NCI-H1694 treated with DMSO at 0.1 percent for 48 hours (cell line): ENCODE measurements at places on chromosomes 13 and 19.

GRCh38 chr19:39212375-39212742 is 8.3 kb upstream of the SYCN start:
- DNase-seq, result peak; percentile 3

DNA sequence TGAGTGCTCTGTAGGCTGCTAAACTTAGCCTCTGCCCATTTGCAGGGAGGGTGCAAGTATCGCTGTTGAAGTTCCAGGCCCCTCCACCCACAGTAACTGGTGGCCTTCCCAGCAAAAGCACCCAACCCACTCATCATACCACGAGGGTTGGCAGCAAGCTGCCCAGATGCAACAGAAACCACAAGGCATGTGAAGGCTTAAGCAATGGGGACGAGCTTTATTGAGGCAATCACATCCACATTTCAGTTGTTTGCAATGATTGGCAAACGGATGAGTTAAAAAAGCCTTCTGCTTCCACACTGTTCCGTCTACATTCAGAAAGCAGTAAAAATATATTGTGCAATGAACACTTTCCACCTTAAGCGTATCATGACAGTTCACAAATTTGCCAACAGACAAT is 10.3 kb downstream of the GJB6 start:
- no peak for DNase-seq

- no peak for DNase-seq
Measured at GRCh38 chr19:47776568-47776967, 1.9 kb upstream of the SELENOW start.

- DNase-seq, result no peak
Measured at GRCh38 chr13:95656386-95657015, 12.0 kb upstream of the DZIP1 start.

DNA sequence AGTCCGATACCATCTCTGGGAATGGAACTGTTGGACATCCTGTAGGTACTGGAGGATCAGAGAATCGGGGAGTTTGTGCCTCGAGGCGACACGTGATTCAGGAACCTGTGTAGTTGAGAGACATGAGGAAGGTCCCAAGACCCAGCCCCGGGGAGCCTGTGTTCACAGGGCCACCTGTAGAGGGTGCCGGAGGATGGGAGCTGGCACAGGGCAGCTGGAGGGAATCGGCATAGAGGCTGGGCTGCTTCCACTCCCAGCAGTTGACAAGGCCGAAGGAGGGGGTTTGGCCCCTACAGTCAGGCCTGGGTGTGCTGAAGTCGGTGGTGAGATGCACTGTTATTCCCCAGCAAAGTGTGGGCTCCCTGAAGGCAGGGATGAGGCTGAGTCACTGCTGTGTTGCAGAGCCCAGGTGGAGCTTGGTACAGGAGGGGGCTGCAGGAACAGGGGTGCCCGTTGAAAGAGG is 2.5 kb upstream of the ISYNA1 start:
- DNase-seq, result peak; percentile 12

GRCh38 chr19:30229525-30230174 is 142.5 kb upstream of the ZNF536 start:
- DNase-seq, result no peak

DNA sequence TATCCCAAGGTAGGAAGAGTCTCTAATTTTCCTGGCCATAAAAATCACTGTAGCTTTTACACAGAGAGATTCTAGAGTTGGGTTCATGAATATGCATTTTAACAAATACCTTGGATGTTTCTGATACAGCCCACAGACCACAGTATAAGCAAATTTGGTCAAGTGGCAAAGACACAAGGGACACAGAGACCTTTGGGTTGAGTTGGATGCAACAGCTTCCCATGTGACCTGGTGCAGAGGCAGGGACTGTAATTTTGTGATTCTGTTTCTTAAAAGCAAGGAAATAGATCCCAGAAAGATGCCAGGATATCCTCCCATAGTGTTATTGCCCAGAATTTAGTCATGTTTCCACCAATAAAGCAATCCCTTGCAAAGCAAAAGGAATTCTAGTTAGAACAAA is 27.0 kb downstream of the FPR3 start:
- no peak for DNase-seq

- no peak for DNase-seq
Measured at GRCh38 chr13:37488726-37489125, 109.8 kb downstream of the POSTN start.

GRCh38 chr13:95434111-95434510 is 118.4 kb upstream of the CLDN10 start:
- no peak for DNase-seq

DNA sequence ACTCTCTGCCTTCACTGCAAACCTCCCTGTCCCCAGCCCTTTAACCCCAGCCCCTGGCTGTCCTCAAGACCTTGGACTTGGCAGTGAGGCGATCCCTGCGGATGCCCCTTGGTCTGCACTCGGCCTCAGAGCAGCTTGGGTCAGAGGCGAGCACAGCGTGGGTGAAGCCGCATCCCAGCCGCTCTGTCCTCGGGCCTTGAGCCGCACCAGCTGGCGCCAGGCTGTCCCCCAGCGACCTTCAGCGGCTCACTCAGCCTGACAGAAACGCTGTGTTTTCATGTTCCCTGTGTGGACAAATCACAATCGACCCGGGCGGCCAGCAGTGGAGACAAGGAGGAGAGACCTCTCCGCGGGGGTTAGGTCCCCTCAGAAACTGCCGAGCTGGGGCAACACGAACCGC is 52.0 kb downstream of the GNG7 start:
- no peak for DNase-seq

DNA sequence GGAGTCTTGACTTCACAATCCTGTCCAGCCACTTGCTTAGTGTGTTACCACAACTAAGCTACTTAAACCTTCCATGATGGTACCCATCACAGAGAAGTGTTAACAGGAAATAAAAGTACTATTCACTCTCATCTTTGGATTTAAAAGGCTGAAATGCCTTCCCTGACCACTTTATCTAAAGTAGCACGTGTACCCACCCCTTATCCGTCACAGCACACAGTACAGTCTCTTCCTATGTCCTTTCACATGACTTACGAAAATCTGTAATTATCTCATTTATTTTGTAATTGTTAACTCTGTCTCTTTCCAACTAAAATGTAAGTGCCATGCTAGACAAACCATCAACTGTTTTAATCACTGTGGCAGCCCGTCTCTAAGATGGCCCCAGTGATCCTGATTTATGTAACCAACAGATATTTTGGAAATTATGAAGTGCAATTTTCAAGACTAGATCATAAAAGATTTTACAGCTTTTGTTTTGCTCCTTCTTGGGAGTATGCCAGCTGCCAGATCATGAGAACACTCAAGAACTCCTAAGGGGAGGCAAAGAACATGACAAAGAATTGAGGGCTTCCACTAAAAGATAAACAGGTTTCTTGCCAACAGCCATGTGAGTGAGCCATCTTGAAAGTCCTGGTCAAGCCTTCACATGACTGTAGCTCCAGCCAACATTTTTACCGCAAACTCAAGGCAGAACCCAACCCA is 44.9 kb downstream of the DIAPH3 start:
- no peak for DNase-seq
